ENCODE measurements at places on chromosomes 1 and 21. TPM values are rescaled to one million over a fixed set of nuclear protein-coding genes. Genes with fewer than 3 reads are reported as not detected.

DNA sequence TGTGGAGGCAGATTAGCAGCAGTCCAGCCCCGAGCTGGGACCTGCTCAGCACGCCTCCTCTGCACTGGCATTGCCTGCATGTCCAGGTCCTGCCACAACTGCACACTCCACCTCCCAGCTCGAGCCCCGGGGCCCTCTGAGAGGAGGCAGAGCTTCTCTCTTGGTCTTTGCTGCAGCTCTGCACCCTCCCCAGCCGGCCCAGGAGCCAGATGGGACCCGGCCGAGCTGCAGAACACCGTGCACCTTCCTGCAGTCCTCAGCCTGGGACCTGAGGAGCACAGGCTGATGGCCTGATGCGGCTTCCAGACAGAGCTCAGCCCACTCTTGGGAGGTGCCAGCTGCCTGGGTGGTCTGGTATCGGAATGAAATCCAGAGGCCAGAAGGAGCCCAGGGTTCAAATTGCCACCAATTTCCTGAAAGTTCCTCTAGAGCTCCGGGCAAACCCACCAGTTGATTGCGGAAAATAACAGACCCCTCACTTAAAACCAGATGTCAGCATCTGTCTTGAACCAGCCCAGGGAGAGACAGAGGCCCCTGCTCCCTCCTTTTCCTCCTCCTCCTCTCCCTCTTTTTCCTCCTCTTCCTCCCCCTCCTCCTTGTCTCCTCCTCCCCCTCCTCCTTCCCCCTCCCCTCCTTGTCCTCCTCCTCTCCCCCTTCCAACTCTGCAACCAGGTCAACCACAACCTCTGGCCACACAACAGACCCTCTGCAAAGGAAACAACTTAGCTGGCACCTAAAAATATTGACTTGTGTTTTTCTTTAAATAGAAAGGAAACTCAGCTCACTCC lies 10.6 kb upstream of the SPSB1 start:
- DNase-seq = peak; percentile 59

DNA sequence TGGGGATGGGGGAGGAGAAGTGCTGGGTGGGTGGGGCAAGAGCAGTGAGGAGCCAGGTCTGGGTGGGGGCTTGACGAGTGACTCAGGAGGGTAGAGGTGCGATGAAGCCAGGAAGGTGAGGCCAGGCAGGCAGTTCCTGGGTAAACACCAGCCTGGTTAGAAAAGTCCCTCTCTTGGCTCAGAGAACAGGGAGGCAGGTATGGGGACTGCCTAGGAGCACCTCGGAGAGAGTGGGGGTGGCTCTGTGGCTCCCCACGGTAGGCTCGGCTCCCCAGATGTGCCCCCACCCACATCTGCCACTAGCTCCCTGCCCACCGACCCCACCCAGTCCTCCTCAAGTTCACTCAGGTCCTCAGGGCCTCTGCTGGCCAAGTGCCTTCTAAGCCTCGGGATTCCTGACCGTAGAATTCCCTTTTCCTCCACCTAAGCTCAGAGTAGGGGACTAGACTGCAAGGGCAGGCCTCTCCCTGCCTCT lies 1.2 kb downstream of the HSPG2 start:
- no peak for DNase-seq

DNA sequence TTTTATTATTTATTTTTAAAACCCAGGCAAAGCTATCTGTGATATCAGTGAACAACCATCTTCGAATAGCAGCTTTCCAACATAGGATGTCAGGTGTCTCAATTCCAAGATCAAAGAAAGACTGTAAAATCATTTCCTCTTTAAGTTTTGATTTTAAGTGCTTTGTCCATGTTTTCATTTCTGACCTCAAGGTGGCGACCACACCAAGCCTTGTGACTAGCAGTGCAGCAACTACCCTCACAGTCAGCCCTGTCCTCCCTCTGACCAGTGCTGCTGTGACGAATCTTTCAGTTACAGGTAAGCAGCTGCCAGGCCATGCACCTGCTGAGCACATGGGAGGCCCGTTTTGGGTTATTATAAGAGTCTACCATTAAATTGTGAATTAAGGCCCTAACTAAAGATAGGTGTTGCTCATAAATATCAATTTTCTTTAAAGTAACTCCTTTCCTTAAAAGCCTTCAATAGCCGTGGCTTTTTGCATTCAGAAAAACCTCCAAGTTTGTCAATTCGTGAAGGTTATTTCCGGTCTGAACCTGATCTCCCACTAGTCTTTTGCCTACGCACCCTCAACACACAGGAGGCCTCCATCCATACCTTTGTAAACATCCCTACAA lies 117.0 kb downstream of the CD247 start:
- DNase-seq = peak; percentile 72

- no peak for DNase-seq
These were observed 55.5 kb downstream of the GABPA start for GRCh38 chr21:25790122-25790877.

The CELA2A gene
- not detected for total RNA-seq

DNA sequence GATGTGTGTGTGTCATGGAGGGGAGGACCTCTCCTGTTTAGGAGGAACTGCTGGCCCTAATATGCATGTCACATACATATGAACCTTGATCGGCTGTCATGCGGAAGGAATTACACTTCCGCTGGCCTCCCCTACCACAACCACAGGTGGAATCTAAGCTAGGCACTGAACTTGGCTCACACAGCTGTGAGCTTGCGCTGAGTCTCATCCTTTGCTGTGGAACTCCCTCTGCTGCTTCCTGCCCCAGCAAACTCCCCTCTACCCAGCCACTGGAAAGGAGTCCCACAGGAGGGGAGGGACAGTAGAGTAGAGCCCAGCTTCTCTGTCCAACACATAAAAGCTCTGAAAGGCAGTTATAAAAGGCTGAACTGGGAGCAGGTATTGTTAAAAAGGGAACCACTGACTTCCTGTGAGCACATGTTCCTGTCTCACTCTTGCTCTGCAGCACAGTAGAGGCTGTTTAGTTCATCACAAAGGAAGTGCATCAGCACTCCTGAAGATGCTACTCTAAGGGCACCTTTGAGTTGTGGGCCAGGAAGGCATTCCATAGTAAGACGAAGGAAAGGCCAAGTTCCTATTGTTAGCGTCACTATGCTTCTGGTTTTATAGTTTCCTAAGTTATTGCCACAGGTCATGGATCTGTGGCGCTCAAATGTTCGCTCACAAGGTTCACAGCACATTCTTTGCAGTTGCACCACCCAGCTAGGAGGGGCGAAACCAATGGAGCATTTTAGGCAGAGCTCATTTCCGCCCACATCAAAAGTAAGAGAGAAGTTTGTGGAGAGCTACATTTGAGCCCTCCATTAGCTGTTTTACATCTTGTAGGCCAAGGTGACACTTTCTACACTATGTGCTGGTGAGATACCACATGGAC lies 17.7 kb upstream of the PTPRC start:
- DNase-seq = peak; percentile 79

DNA sequence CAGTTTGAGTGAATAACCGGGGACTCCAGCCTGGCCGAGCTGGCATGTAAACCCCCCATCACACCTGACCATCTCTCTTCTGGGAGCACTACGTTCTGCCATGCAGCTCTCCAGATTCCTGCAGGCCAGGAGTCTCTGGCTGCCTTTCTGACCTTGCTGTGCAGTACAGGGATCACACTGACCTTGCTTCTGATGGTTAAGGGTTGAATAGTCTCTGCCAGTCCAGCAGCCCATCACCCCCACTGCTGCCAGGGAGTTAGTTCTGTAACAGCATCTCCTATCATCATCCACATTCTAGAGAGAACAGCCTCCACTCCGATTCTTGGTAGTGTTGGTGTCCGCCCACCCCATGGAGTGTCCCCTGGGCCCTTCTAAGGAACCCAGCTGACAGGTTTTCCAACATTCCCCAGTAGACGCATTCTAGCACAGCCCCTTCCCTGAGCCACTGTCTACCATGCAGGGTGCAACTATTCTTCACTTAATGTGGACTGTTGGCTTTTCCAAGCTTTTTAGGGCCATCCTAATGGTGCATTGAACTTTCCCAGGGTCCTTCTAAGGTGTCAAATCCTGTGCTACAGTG lies 109.8 kb downstream of the RIPK4 start:
- no peak for DNase-seq

GRCh38 chr1:184840596-184840995 lies 85.9 kb upstream of the EDEM3 start:
- no peak for DNase-seq

- DNase-seq = no peak
These were observed 16.1 kb upstream of the LRRC3 start for GRCh38 chr21:44439211-44439600.

The S100PBP gene
- total RNA-seq = 54.9 TPM

DNA sequence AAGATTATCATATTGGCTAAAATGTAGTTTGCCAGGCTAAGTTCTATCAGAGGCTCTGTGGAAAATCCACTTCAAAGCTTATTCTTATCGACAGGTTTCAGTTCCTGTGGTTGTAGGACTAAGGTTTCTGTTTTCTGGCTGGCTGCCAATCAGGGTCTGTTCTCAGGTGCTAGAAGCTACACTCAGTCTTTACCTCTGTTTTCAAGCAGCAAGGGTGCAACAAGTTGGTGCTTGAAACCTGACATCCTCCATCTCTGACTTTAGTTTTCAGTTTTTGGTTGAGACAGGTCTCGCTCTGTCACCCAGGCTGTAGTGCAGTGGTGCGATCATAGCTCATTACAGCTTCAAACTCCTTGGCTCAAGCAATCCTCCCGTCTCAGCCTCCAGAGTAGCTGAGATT lies 15.3 kb upstream of the TMCO2 start:
- DNase-seq = no peak

DNA sequence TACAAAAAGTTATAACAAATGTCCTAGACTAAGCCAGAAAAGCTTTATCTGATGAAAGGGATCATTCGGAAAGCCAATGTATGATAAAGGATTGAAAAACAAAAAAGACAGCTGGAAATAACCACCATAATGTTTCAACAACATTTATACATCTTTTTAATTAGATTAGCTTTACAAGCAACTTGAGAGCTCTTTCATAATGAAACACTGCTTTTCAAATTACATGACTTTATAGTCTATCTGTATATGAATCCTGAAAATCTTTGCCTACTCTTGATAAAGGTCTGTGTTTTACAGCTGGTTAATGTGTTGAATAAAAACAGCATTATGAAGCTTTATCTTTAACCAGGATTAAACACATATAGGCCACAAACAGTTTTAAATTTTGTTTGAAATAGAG lies 25.5 kb downstream of the SPRTN start:
- DNase-seq = no peak

The PTPRC gene
- total RNA-seq = 334 TPM

The NUP210L gene
- total RNA-seq = not detected

DNA sequence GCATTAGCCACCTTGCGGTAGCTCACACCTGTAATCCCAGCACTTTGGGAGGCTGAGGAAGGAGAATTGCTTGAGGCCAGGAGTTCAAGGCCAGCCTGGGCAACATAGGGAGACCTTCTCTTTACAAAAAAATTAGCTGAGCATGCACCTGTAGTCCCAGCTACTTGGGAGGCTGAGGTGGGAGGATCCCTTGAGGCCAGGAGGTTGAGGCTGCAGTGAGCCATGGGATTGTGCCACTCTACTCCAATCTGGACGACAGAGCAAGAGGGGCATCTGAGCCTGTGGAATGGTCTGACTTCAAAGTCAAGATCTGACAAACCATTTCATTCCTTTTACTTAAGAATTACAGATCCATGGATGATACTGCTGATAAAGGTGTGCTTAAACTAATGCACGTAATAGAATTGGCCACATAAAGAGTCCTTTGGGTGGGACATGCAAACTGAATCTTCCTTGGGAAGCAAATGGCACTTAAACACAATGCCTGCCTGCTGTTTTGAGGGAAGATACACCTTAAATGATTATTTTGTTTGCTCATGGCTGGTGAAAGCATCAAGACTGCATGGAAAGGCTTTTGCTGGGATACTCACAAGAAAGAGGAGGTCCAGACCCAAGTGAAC lies 2.5 kb upstream of the TMEM201 start:
- DNase-seq = peak; percentile 15

- DNase-seq = no peak
These were observed 118.1 kb downstream of the SPSB1 start for GRCh38 chr1:9410737-9411297.

The OLIG2 gene
- total RNA-seq = not detected

The RPE65 gene
- total RNA-seq = not detected

GRCh38 chr1:226872437-226872836 lies 2.0 kb downstream of the PSEN2 start:
- no peak for DNase-seq

- DNase-seq = no peak
These were observed 22.2 kb downstream of the KCNN3 start for GRCh38 chr1:154847891-154848290.

The RGSL1 gene
- not detected for total RNA-seq

DNA sequence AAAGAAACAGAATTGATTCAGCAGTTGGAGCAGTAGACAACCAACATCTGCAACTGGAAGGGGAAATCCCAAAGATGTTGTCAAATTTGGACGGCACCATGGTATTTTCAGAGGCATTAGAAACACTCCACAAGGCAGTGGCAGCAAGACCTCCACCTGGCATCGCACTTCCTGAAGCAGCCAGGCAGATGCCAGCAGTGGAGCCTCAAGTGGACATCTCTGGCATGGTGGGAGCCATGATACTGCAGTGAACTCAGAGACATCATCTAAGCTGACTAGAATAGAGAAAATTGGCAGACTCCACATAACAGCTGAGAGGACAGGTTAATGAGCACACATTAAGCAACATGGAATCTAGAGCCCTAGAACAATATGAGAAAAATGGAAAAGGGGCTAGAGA lies 33.9 kb upstream of the RGS8 start:
- no peak for DNase-seq

The CHI3L2 gene
- total RNA-seq = 4.3 TPM

- DNase-seq = no peak
These were observed 23.4 kb downstream of the GORAB start for GRCh38 chr1:170555370-170555769.

DNA sequence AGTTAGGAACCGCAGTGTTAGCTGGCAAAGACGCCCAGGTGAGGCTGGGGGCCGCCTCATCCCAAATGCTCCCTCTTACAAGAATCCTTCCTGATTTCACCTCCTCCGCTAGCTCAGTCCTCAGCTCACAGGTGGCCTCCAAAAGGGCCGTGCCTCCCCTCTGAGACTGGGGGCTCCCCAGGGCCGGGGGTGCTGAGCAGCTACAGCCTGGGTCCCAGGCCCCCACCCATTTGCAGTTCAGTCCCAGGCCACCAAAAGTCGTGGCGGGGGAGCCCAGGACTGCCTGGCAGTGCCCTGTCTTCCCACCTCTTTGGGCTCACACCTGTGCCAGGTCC lies 29.6 kb downstream of the RNU1-1 start:
- DNase-seq = no peak

DNA sequence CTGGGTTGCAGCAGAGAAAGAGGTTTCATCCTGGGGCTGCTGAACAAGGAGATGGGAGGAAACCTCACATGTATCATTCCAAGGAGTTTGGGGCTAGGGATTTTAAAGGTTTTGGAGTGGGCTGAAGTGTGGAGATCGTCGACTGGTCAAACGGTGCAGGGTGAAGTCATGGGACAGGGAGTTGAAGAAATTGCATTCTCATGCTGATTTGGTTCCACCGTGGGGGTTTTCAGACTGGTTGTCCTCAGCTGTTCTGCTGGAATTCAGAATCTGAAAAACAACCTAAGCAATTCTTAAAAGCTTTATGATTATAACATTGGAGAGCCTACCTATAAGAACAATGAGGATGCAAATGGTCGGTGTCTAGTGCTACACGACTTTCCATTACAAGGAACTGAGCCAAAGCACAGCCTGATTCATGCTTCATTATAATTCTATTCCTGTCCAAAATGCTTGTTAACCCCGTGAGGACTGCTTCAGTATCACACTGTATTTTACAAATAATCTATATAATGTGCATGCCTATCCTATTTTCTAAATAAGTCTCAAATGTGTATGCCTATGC lies 242.7 kb downstream of the TM2D1 start:
- no peak for DNase-seq

- no peak for DNase-seq
These were observed 5.6 kb upstream of the YBX1 start for GRCh38 chr1:42676534-42677087.

The AHCTF1 gene
- total RNA-seq = 38.9 TPM
